ENCODE measurements at places on chromosomes 12 and 14.
A peak's percentile ranks its signal among the peaks of the same experiment; 100 is the strongest.

- H3K4me3 ChIP-seq: no peak overlapping the region
- no peak for DNase-seq
- peaks cover 13% of the 10 kb centered on the region for H3K27me3 ChIP-seq
Observed at GRCh38 chr12:4705824-4706223, 14.4 kb upstream of the GALNT8 start.

DNA sequence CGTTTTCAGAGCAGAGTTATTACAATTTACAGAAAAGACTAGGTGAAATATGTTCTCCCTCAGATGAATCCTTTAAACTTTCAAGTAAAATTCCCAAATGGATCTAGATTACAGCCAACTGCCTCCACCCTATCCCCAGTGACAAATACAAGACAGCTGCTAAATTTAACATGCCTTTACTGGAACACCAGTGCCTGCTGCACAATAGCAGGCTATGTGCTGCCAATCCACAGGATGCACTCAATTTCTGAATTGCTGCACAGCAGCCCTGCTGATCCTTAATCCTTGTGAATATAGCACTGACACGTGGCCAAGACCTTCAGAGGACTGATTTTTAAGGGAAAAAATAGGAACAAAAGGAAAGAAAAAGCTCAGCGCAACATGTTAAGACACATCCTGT, 128.9 kb downstream of the CCER1 start:
- H3K27ac ChIP-seq: no peak overlapping the region
- DNase-seq: no peak
- 0 out of 2 replicates have a peak, but pooled peaks cover 6% of the 10 kb centered on the region for H3K4me1 ChIP-seq
- no peak overlapping the region for H3K4me3 ChIP-seq
- no peaks in the 10 kb centered on the region for H3K36me3 ChIP-seq
- H3K27me3 ChIP-seq: no peaks in the 10 kb centered on the region

GRCh38 chr12:123744836-123745235, 17.3 kb upstream of the DNAH10 start:
- no peaks in the 10 kb centered on the region for H3K27me3 ChIP-seq
- H3K4me1 ChIP-seq: no peaks in the 10 kb centered on the region
- H3K4me3 ChIP-seq: no peak overlapping the region
- H3K36me3 ChIP-seq: peaks cover 22% of the 10 kb centered on the region
- DNase-seq: peak; percentile 34

DNA sequence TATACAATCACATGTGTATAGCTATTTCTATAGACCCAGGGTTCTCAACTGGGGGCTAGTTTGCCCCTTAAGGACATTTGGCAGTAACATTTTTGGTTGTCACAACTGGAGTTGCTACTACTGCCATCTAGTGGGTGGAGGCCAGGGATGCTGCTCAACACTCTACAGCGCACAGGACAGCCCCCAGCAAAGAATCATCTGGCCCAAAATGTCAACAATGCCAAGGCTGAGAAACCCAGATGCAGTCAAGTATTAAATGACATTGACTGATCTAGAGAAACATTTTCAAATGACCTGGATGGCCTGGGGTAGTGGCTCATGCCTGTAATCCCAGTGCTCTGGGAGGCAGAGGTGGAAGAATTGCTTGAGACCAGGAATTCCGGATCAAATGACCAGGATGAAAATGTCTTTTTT, 5.8 kb downstream of the WSB2 start:
- H3K4me1 ChIP-seq: peaks cover 64% of the 10 kb centered on the region
- no peak overlapping the region for H3K27ac ChIP-seq
- no peaks in the 10 kb centered on the region for H3K27me3 ChIP-seq
- no peak overlapping the region for H3K4me3 ChIP-seq

- no peaks in the 10 kb centered on the region for H3K27me3 ChIP-seq
- H3K27ac ChIP-seq: no peak overlapping the region
- H3K4me1 ChIP-seq: peaks cover 18% of the 10 kb centered on the region
- no peaks in the 10 kb centered on the region for H3K36me3 ChIP-seq
Observed at GRCh38 chr12:8075935-8076334, 6.1 kb upstream of the NECAP1 start.

All from PC-3 (cell line).